ENCODE measurements at places on chromosomes 3 and 15.
A peak's percentile ranks its signal among the peaks of the same experiment; 100 is the strongest.

GRCh38 chr15:60563539-60564404 lies 84.8 kb upstream of the ICE2 start:
- DNase-seq: no peak

DNA sequence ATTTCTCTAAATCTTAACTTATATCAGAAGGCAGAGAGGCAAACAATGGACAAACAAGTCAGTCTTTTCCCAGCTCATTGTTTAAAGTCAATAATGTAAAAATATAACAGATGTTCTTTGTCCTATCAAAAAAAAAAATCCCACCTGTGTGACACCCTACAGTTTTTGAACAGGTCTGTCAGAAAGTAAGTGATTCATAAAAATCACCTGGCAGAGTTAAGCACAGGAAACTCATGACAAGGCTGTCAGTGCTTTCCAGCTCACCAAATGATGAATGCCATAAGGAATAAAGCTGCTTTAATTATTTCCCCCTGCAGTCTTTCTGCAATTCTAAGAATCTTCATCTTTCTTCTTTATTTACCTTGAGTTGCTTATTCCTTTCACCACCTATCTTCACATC lies 30.3 kb downstream of the ROBO1 start:
- DNase-seq: no peak

GRCh38 chr3:50111757-50112156 lies 23.0 kb downstream of the RBM5 start:
- no peak for DNase-seq

- DNase-seq: no peak
Measured at GRCh38 chr3:40323946-40324345, 14.4 kb downstream of the EIF1B start.

DNA sequence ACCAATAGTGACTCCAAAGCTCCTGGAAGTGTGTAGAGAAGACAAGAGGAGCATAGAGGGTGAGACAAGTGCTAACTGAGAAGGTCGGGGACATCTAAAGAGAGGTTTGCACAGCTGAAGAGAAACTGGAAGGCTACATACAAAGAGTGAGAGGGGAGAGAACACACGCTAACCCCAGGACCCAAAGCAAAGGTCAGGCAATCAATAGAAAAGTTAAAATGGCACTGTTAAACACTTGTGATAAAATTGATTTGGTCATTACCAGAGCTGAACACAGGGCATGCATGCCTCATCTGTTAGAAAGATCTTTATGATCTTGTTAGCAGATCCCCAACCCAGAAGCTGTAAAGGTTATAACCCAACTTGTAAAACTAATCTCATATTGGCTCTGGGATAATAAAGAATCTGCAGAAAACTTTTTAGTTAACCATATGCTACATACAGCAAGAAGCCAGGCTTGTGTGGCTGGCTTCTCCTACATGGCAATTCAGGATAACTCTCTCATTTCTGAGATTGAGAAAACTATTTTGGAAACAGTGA lies 212.6 kb upstream of the ICE2 start:
- DNase-seq: no peak

- no peak for DNase-seq
Measured at GRCh38 chr3:42489937-42490227, 12.6 kb upstream of the VIPR1 start.

DNA sequence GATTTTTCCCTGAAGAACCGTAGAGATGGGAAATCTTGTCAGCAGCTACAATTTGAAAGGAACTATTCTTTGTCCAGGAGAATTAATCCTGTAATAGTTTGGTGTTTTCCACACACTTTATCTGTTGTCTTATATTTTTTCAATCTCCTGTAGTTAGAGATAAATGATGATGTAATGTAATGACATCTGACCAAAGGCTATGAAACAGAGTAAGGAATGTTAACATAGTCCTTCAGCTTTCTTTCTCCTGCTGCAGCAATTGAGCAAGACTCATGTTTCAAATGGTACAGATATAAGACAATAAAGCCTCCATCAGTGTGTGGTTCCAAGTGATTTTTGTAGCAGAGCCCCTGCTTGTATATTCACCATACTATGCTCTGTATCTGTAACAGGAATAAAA lies 1028.4 kb downstream of the SI start:
- no peak for DNase-seq

- no peak for DNase-seq
Measured at GRCh38 chr3:195260280-195260905, 10.6 kb downstream of the XXYLT1 start.

DNA sequence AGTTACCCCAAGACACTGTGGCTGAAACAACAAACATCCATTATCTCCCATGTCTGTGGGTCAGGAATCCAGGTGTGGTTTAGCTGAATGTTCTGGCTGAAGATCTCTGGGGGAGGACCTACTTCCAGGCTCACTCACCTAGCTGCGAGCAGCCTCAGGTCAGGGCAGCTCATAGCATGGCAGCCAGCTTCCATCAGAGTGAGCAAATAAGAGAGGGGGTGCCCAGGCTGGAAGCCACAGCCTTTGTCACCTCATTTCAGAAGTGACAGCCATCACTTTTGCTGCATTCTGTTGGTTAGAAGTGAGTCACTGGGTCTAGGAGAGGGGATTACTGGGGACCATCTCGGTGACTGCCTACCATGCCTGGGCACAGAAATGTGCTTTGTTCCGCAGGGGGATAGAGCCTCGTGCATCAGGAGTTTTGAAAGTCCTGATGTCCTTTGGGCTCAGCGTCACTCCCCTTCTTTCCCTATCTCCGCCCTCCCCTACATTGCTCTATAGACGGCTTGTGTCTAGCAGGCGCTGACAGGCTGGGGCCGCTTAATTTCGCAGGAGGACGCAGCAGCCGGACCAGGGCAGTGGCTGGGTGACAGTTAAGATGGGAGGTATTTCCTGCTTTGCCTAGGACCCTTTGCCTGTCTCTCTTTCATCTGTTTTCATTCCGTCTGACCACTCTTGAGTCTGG lies 25.4 kb downstream of the TGM4 start:
- no peak for DNase-seq

DNA sequence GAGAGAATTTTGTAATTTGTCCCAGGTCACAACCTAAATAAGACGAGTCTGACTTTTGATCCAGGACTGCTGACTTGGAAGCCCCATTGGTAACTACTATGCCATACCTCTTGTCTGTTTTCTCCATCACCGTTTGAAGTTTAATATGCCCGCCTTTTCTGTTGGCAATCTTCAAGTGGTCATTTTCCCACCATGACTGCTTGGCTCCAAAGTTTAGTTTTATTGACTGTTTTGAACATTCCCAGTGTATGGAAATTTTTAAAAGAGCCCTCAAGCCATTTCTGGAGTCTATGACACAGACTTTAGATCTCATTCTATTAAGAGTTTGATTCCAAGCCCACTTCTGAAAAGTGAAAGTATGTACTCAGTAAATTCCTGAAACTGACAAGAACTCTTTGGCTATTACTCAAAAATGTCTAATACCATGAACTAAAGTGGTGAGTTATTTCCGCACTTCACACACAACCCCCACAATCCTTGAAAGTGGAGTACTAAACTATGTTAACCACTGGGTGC lies 136.7 kb upstream of the ADAMTS9 start:
- DNase-seq: no peak

GRCh38 chr15:87610366-87610765 lies 646.2 kb downstream of the NTRK3 start:
- DNase-seq: no peak

- no peak for DNase-seq
Measured at GRCh38 chr3:89787485-89787884, 680.1 kb downstream of the EPHA3 start.

DNA sequence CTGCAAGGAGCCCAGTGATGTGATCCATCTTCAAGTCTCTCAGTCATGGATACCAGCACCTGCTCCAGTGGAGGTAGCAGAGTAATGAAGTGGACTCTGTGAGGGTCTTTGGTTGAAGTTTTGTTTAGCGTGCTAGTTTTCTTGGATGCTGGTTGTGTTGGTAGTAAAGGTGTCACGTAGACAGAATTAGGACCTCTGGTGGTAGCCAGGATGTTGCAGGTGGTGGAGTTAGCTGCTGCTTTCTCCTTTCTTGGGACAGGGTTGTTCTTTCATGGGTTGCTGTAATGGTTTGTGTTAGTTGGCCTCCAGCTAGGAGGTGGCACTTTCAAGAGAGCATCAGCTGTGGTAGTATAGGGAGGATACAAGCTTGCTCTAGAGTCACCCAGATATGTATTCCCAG lies 125.2 kb downstream of the ANXA2 start:
- no peak for DNase-seq

DNA sequence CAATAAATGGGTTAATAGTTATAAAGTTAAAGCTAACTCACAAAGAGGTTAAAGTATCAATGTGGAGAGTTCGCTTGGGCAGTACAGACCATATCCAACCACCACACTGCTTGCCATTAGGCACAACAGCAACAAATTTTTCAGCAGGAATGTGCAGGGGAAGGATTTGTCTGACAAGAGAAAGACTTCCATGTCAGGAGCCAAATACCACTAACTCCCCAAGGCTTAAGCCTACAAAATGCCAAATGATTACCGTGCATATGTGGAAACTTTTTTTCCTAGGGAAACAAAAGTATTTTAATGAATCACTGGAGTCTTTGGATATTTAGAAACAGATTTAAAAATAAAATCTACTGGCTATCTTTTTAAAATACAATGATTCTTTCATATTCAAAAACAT lies 8.1 kb downstream of the VGLL3 start:
- no peak for DNase-seq

DNA sequence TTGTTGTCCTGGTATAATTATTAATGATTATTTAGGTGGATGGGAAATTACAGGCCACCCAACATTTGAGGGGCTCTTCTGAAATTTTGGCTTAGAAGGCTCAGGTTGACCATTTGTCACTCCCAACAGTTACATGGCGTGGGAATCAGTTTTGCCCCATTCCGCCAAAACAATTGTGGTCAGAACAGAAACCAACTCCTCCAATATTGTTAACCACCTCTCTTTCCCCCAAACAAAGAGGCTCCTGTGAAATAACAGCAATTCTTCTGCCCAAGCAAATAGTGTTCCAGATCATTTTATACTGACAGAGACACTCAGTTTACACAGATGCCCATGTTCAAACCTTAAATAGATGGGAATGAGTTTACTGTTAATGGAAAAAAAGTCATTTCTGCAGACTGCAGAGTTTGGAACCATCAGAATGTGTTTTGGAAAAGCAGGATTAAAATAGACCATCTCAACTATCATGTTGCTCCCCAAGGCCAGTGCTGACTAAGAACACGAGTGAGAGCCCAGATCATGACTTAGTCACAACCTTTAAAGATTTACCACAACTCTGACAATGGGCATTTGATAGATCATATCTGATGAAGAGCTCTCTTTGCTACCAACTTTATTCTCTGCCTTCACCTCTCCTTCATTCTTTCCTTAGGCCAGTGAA lies 102.1 kb downstream of the DUT start:
- peak; percentile 13 for DNase-seq
